NCI-H69 (cell line): ENCODE measurements at places on chromosomes 11 and 22.

GRCh38 chr22:48581796-48582469 lies 1245.7 kb downstream of the BRD1 start:
- peak; percentile 10 for DNase-seq

DNA sequence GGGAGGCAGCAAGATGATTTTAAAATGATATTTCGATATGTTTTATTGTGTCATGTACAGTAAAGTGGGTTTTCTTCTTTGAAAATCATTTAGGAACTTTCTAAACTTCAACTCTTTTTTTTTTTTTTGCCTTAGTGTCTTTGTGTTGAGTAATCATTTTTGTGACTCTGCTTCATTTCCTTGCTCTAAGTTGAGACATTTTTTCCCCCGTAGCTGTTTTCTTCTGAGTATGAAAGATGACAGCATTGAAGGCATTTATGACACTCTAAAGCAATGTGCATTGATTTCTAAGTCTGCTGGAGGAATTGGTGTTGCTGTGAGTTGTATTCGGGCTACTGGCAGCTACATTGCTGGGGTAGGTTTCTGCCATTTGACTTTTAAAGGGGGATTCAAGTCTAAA lies 23.5 kb downstream of the RRM1 start:
- DNase-seq: no peak

DNA sequence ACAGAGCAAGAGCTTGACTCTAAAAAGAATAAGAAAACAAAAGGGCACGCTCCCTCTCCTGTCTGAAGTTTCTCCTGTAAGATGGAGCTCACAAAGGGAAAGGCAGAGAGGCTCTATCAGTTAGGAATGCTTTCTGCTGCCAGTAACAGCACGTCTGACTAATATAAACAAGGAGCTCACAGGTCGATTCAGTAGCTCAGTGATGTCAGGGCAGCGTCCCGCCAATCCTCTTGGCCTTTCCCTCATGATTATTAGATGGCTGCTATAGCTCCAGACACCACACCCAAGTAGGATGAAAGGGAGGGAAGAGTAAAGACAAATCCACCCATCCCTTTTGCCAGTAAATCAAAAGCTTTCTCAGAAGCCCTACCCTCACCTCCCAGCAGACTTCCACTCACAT lies 51.3 kb upstream of the HMGXB4 start:
- DNase-seq: no peak

- DNase-seq: no peak
Measured at GRCh38 chr11:120078397-120078796, 59.5 kb downstream of the TRIM29 start.

DNA sequence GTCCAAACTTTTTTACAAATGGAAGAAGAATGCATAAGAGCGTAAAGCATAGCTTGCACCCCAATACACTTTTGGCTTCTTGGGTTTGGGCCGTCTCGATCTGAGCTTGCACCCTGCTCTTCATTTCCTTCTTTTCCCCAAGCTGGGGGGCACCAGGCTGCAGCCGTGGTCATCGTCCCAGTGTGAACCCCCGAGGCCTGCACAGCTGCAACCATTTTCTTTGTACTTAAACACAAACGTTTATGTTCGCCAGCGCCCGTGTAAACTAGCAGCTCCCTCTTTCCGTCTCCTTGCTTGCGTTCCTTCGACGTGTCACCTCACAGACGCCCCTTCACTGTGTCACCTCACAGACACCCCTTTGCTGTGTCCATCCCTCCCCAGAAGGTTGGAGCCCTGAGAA lies 10.1 kb downstream of the KRTAP5-5 start:
- DNase-seq: no peak

DNA sequence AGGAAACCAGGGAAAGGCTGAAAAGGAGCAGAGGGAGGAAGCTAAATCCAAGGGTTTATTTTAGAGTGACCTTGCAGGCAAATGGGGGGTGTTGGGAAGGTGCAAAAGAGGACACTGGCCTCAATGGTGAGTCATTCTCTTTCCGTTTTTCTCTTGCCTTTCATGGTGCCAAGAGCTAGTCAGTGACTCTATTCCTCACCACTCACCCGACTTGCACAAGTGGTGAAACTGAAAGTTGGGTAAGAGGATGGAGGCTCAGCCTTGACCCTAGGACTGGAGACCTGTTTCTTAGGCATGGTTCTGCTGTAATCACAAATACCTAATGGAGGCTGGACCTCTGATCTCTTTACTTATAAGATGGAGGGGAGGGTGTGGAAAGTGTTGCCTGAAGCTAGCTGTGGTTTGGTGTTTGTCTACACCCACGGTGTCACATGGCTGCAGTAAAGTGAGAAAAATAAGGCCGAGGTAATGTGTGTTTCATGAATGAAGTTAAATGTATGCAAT lies 67.3 kb upstream of the CREB3L1 start:
- no peak for DNase-seq

- DNase-seq: no peak
Measured at GRCh38 chr11:118842369-118842768, 41.3 kb upstream of the CXCR5 start.

DNA sequence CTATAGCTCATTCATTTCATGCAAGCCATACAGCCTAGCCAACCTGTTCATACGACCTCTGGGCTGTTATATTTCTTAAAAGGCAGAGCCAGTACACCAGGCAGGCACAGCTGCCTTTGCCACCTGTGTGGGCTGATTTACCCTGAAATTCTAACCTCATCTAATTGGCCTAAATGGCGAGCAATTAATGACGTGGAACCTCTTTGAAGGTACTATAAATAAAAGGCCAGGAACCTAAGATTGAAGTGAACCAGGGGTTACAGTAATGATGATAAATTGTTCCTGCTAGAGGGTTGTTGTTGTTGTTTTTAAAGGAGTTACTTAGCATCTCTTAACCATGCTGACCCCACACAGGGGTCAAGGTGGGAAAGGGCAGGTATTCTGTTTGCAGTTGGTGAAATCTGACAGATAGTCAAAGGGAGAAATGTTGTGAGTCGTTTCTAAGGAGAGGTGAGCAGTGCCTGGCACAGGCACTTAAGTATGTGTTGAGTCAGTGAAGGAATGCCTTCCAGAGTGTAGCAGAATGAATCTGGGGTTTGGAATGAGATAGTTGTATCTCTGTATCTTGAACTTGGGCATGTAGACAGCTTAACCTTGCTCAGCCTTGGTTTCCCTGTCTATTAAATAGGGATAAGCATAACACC lies 213.5 kb upstream of the NAV2 start:
- DNase-seq: peak; percentile 68

DNA sequence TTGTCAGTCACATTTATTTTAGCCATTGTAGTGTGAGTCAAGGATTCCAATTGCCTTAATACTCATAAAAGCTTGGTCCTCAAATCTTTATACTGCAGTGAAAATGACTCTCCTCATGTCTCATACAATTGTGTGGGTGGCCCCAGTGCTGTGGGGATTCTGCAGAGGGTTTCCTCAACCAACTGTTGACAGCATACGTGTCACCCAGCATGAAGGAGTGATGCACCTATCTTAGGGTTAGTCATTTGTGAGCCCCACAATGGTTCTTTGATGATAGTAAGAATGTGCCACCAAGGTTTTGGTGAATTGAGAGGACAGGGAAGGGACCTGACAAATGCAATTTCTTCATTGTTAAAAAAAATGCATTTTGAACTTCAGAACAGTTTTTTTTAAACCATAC lies 1046.2 kb downstream of the OPCML start:
- no peak for DNase-seq

GRCh38 chr22:43008509-43008908 lies 6.4 kb downstream of the PACSIN2 start:
- DNase-seq: no peak

- DNase-seq: no peak
Measured at GRCh38 chr11:126585388-126585773, 229.9 kb downstream of the ST3GAL4 start.

DNA sequence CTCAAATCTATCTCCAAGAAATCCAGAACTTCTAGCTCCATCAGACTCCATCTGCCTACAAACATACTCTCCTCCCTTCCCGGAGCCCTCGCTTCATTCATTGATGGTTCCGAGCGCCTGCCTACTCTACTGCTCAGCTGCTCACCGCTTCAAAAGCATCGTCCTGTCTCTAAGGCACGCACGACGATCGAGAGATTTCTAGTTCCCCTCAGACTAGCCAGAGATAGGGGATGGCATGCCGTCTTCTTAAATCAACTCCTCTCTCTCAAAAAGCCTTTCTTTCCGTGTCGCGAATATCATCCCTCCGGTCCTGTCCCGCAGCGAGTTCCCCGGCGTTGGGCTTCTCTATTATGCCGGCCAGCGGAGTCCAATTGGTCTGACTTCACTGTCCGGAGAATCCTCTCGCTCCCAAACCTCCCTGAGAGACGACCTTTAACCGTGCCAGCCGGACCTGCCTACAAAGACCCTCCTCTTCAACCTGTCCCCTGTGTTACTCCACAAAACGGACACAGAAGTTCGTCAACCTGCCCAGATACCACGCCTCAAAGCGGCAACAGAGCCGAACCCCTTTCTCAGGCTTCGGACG lies 592 bp downstream of the EEF1G start:
- DNase-seq: peak; percentile 51

DNA sequence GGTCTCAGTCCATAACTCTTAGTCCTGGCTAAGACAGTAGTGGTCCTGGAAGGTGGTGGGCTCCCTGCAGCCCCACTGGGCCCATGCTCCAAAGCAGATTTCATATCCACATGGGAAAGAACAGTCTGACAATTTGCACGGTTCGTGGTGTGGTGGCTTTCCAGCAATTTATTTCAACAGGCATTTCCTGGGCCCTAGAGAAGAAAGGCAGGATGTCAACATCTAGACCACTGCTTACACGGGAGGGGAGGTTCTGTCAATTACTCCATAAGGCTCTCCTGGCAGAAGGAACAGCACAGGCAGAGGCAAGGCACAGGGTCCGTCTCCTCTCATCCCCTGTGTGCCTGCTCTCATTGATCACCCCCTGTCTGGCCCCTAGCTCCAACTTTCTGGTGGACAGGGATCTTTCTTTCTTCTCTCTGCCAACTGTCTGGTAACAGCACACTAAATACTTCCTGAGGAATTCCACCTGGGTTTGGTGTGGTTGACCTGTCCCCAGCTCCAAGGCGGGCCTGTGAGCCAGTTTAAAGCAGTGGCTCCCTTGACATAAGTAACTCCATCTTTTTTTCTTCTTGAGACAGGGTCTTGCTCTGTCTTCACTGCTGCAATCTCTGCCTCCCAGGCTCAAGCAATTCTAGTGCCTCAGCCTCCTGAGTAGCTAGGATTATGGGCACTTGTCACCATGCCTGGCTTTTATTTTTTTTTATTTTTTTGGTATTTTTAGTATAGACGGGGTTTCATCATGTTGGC lies 5.1 kb upstream of the A4GALT start:
- no peak for DNase-seq

GRCh38 chr11:118771547-118772288 lies 19.2 kb downstream of the DDX6 start:
- DNase-seq: no peak

DNA sequence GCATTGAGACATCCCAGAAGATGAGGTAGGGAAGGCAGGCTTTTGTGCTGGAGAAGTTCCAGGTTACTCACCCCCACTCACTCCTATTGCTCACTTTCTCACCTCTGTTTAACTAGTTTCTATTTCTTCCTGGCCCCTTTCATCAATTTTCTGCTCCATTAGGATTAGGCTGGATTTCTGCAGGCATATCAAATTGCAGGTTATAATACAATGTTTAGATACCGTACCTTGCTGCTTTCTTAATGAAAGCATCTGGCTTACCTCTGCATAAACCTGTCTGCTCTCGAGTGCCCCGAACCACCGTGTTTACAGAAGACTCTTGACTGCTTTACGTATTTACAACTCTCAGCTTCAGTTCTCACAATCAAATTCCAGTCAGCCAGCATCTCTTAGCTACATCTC lies 173.7 kb downstream of the ADAMTS15 start:
- peak; percentile 88 for DNase-seq

- DNase-seq: peak; percentile 68
Measured at GRCh38 chr11:86459682-86460460, 85.2 kb downstream of the CCDC81 start.

DNA sequence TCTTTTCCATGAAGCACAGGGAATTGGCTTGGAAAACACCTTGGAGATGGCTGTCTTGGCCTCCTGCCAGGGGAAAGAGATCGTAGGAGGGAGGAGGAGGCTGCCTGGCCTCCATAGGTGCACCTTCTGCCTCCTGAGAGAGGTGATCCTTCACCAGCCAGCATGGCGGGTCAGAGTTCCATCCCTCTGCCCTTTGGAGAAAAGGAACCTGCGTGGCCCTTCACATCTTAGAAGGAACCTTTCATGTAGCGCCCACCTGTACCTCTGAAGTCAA lies 58.2 kb upstream of the DRD2 start:
- DNase-seq: peak; percentile 90

GRCh38 chr22:17806437-17806836 lies 32.2 kb upstream of the BID start:
- DNase-seq: no peak

GRCh38 chr11:114354076-114354475 lies 46.2 kb downstream of the C11orf71 start:
- DNase-seq: no peak

DNA sequence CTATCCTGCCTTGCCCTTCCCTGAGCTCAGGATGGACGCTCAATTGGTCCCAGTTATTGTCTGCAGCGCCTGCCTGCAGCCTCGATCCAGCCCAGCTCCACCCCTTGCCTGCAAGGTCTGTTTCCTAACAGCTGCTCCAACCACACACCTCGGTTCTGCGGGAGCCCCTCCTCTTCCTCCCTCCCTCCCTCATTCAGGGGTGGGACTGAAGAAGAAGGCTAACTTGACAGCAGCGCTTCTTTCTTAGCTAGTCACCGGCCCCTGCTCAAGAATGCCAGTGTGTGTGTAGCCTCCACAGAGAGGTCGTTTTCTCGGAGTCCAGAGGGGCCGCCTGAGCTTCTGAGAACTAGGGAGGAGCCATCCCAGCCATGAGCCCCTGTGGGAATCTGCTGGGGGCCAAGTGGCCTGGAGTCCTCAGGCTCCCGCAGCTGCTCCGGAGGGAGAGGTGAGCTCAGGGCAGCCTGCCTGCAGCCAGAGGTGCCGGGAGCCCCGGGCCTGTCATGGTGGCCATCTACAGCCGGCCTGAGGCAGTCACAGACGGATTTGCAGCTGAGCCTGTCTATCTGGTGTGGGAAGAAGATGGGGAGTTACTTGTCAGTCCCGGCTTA lies 36.1 kb downstream of the LIMK2 start:
- DNase-seq: peak; percentile 32

DNA sequence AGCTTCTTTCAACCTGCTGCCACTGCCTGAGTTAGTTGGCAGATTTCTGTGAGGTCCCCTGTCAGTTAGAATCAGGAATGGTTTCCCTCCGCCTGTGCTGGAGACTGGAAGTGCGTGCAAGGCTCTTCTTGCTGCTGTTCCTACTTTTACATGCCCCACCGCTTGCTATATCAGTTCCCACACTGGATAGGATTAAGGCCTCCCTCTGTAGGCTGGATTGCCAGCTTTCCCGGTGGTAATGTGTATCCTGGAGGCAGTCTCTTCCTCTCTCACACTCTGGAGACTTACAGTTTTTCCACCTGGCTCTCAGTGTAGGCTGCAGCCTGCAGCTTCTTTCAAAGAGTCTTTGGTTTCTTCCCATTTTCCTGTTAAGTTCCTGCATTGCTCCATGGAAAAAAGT lies 66.5 kb downstream of the ARHGAP42 start:
- peak; percentile 45 for DNase-seq

GRCh38 chr22:20153945-20154344 lies 3.1 kb upstream of the CCDC188 start:
- DNase-seq: no peak
